ENCODE measurements at places on chromosomes 7 and 10.

DNA sequence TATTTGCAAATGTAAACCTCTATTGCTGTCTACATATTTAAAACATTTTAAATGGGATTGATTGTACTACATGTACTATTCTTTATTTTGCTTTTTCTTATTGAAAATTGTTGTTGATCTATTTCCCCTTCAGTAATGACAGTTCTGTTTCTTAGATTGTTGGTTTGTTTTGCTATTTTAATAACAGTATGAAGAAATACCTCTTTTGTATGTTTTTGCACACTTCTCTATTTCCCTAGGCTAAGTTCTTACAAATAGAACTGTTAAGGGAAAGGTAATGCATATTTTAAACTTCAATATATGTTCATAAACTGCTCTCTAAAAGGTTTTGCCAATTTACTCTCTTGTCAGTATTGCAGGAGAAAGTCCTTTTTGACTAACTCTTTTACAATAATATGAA lies 195.0 kb upstream of the PRPS1L1 start:
- no peak for DNase-seq
- peak overlapping the region; percentile 13 for H3K27ac ChIP-seq
- no peaks in the 10 kb centered on the region for H3K27me3 ChIP-seq

GRCh38 chr7:129497156-129497555 lies 5.2 kb upstream of the SMKR1 start:
- H3K36me3 ChIP-seq, result no peaks in the 10 kb centered on the region
- no peak overlapping the region for H3K27ac ChIP-seq
- no peak for DNase-seq

GRCh38 chr10:118330295-118331076 lies 11.6 kb downstream of the FAM204A start:
- no peaks in the 10 kb centered on the region for H3K27me3 ChIP-seq
- no peaks in the 10 kb centered on the region for H3K4me1 ChIP-seq
- DNase-seq, result no peak
- H3K36me3 ChIP-seq, result no peaks in the 10 kb centered on the region
- no peak overlapping the region for H3K4me3 ChIP-seq

DNA sequence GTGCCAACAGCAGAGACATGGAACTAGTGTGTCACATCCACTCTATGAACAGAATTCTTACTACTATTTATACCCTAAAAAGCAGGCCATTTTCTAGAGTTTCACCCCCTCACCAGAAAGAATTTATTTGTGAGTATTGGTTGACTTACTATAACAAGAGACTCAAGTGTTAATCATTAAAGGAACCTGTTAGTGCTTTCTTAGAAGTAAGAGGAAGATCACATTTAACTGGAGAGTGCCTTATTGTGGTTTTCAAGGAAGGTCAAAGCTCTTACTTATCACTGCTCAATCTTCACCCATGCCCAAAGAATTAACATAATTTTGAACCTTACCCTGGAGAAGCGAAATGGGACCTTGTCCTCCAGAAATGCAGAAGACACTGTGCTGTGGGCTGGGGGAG lies 169.3 kb upstream of the PRSS1 start:
- no peak overlapping the region for H3K27ac ChIP-seq
- H3K36me3 ChIP-seq, result no peaks in the 10 kb centered on the region
- no peak overlapping the region for H3K4me3 ChIP-seq
- H3K4me1 ChIP-seq, result no peaks in the 10 kb centered on the region
- no peak for DNase-seq

DNA sequence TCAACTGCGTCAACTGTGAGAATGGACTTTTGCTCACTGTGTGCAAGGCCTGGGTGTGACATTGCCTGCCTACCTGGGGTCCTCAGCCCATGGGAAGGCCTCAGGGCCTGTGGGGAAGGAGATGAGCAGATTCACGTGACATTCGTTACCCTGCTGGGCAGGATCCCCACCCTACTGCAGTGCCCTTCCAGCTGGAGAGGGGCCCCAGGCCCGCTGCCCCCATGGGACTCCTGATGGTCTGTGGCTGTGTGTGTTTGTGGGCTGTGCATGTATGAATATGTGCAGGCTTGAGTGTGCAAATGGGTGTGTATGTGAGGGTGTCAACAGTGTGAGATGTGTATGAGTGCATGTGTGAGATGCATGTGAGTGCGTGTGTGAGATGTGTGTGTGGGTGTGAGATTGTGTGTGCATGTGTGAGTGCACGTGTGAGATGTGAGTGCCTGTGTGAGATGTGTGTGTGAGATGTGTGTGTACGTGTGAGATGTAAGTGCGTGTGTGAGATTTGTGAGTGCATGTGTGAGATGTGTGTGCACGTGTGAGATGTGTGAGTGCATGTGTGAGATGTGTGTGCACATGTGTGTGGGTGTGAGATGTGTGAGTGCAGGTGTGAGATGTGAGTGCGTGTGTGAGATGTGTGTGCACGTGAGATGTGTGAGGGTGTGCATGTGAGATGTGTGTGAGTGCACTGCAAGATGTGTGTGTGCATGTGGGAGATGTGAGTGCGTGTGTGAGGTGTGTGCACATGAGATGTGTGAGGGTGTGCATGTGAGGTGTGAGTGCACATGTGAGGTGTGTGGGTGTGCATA lies 29.7 kb downstream of the PPIF start:
- DNase-seq, result no peak
- no peak overlapping the region for H3K4me3 ChIP-seq
- H3K4me1 ChIP-seq, result peaks cover 26% of the 10 kb centered on the region
- H3K27ac ChIP-seq, result no peak overlapping the region

Data from uterus (tissue), 4 donors.